ENCODE measurements at places on chromosomes 5 and 9.

DNA sequence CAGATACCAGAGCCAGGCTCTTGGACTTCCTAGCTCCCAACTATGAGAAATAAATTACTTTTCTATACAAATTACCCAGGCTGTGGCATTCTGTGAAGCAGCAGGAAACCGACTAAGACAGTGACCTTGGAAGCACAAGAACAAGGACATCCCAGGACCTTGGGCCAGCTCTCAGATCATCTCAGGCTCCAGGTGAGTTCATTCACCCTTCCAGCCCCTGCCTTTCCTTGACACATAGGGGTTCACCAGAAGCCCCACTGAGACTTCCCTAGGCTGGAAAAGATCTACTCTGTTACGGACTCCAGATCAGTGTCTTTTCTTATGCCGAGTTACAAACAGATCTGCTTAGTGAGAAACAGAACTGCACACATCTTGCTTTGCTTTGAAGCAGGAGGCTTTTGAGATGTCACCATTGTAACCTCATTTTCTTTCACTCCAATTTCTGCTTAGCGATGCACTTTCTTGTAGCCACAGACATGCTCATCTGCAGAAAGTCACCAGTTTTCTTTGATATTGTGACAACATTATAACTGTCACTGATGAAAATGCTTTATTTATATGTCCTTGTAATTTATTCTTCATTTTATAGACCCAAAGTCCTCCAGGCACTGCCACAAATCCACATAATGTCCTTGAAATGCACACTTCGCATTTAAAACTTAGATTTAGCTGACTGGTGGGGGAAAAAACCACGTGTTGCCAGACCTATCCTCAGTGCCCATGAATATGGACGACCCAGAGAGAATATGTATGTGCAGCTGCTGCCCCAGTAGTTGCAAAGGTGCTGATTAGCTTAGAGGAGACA is 8.1 kb downstream of the CD180 start:
- DNase-seq, result no peak

- DNase-seq, result peak; percentile 94
Measured at GRCh38 chr5:38845526-38846378, at the start of gene OSMR. TSS of gene OSMR (plus strand) at chr5:38846012. CDS start at chr5:38869045, 23,033 bp downstream.

DNA sequence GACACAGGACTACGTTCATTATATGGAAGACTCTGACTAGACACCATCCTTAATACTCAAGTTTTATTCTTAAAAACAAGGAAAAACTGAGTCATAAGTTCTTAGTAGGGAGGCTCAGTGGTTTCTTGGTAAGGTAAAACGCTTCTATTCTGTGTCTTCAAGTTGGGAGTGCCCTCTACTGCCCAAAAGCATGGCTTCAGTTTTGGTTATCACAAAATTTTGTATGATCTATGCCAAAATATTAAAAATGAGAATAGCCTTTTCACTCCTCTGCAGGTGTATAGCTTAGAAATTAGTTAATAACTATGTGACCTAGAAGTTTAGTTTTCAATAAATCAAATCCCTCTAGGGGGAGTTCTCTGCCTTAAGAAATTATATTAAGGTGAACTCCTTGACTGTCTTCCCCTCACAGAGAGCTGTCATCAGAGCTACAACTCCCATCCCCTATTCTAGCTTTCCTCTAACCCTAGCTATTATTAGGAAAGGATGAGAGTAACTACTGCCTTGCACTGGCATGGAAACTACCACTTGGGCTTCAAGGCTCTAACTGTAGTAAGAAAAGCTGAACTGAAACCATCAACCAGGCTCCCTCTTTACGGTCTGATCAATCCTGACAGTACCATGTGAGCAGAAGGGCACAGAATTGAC is 189.7 kb downstream of the GNAQ start:
- no peak for DNase-seq

DNA sequence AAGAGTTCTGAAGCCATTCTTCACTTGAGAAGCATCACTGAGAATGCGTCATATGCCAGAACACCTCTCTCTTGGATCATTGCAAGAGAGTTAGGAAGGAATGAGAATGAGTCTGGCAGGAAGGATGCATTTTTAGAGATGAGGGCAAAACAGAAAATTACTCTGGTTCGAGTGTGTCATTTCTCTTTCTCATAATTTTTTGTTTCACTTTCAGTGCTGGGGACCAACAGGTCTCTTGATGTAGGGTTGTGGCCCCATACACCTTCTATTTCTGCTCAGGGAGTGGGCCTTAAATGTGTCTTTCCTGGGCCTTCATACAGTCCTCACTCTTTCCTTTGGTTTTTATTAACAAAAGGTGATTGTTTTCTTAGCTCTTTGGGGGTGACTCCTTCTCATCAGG is 302.4 kb downstream of the NR3C1 start:
- no peak for DNase-seq

DNA sequence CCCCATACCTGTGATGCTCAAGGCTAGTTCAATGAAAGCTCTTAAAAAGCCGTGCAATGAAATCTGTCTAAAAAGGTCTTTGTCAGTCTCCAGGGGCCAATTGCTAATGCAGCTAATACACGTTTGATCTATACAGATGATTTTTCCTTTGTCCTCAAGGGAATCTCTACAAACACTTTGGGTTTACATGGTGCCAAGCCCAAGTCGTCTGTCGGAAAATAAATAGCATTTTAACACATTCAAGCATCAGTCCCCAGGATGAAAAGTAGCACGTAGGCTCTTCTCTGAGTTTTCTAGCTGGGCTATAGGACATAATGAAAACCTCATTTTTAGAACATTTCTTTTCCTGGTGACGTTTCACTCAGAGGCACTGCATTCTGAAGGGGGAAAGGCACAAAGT is 477.4 kb upstream of the WWC1 start:
- no peak for DNase-seq

DNA sequence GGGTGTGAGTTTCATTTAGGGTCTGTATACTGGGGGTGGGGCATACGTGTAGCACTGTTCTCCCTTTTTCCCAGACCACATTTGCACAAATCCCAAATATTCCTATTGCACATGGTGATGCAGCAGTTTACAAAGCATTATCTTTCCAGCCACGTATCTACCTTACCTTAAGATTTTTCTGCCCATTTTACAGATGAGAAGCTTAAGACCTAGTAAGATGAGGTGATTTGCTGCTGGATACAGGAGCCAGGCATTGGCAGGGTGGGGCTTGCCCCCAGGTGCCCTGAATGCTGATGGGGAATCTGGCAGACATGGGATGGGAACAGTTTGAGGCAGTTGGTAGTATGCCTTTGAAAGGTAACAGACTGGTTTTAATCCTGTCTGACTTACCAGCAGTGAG is 12.5 kb downstream of the LHX2 start:
- DNase-seq, result no peak

GRCh38 chr5:168979135-168979534 is 321.8 kb downstream of the SLIT3 start:
- no peak for DNase-seq

DNA sequence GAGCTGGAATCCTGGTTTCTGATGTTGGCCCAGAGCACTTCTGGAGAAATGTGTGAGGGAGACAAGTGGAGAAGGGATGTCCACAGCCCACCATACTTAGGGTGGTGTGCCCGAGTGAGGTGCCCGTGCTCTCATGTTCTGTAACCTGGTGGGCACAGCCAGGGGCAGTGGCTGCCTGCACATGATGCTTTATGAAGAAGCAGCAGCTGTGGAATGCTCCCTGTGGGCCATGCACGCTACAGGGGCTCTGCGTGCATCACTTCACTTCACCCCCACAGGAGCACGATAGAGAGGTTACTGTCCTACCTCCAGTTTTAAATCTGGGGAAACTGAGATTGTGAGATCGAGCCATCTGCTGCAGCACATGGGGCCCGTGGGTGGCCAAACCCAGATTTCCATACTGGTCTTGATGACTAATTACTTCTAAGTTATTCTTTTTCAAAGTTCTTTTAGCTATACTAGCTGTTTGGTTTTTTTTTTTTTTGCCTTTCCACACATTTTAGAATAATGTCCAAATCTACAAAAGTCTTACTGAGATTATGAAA is 441.6 kb downstream of the GADD45G start:
- DNase-seq, result no peak
